ENCODE measurements at places on chromosomes 6 and 20. TPM values are rescaled to one million over a fixed set of nuclear protein-coding genes. Genes with fewer than 3 reads are reported as not detected.

DNA sequence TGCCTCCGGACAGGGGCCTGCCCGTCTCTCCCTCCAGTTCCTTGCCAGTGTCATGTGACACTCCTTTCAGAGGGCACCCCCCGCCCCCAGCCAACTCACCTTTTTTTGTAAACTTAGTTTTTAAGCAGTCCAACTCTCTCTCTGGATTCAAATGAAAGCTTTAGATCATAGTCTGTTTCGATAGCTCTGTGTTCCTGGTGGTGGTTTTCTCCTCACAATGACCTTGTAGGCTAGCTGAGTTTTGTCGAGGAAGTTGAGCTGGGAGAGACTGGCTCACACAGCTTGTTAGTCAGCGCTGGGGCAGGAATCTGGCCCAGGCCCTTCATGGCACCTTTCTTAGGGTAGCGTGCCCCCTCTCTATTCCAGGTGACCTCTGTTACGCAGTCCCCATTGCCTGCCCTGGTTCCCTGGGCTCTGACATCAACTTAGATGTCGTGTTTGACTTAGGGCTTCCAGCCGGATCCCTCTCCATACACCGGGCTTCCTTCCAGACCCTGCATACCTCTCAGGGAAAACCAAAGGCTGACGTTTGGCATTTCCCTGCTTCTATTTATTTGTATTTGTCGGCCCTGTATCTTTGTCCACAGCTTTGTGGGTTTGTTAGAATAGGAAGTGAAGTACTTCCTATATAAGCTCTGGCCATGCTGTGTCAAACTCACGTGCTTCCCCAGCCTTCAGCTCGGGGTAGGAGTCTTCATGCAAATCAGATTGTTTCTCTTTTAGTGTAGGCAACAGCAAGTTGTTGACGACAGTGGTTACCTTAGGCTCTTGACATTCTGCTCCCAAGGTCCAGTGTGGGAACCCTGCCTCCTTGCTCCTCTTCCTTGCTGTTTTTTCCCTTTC is 12.7 kb downstream of the IGF2R start:
- DNase-seq: peak; percentile 96

DNA sequence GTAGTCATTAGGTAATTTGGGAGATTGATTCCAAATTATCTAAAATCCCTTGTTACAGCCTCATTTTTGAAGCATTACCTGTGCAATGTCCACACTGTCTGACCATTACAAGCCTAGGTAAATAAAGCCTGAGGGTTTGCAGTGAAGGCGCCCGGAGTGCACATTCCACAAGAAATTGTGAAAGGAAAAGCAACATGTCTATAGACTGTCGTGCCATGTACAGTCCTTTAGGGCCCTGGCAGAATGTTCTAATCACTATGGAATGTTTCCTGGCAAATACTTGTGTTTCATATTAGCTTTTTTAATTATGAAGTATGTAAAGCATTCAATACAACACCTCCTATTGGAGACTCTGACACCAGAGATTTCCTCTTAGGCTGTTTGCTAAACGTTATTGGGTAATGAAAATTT is 28.9 kb downstream of the PREP start:
- DNase-seq: peak; percentile 56

GRCh38 chr6:101605874-101606273 is 212.4 kb downstream of the GRIK2 start:
- no peak for DNase-seq

- no peak for DNase-seq
Measured at GRCh38 chr6:79373246-79373645, 138.8 kb upstream of the HMGN3 start.

DNA sequence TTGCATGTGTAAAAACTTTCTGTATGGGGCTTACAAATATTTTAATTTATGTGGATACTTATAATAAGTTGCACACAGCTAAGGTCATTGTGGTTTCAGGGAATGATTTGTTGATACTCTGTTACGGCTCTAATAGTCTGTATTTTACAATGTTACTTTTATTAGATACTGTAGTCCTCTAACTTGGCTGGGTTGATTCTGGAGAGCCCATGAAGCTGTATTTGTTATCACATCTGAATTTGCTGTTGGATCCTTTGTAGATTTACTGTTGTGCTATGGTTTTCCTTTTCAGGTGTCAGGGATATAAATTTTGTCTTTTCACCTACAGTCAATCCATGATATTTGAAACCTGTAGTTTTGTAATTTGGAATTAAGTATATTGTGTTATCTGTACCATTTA is 161.0 kb downstream of the ARID1B start:
- no peak for DNase-seq

GRCh38 chr20:41425180-41425884 is 58.7 kb upstream of the EMILIN3 start:
- no peak for DNase-seq

- no peak for DNase-seq
Measured at GRCh38 chr6:118772886-118773285, 121.1 kb upstream of the ASF1A start.

GRCh38 chr6:108562503-108562993 is 1.8 kb downstream of the FOXO3 start:
- DNase-seq: peak; percentile 72

ZC3H12D gene
- under 0.01 TPM for total RNA-seq

TMEM217 gene
- total RNA-seq: 11.3 TPM

DPPA5 gene
- not detected for total RNA-seq

FAM162B gene
- total RNA-seq: 6.2 TPM

SLC12A5 gene
- total RNA-seq: 0.51 TPM

SSR1 gene
- 42.9 TPM for total RNA-seq
